ENCODE measurements at places on chromosomes 11 and 22.

GRCh38 chr11:60389279-60389910 is 6.9 kb upstream of the MS4A14 start:
- no peak for DNase-seq

DNA sequence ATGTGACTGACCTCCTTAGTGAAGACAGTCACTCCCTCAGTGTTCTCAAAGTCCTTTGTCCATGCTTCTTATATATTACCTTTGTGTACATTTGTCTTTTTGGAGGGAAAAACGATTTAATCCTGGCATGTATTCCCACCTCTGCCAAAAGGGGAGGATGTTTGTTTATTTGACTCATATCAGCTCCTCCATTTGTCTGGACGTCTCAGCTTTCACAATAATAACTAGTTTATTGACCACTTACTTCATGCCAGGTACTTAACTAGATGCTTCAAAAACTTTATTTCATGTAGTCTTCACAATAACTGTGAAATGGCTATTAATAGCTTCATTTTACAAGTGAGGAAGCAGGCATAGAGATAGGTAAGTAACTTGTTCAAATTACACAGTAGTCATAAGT is 5.3 kb downstream of the TBCEL start:
- DNase-seq = no peak

GRCh38 chr22:22666307-22667091 is 22.1 kb downstream of the GGTLC2 start:
- no peak for DNase-seq

GRCh38 chr22:37631448-37632173 is 7.9 kb upstream of the SH3BP1 start:
- no peak for DNase-seq

DNA sequence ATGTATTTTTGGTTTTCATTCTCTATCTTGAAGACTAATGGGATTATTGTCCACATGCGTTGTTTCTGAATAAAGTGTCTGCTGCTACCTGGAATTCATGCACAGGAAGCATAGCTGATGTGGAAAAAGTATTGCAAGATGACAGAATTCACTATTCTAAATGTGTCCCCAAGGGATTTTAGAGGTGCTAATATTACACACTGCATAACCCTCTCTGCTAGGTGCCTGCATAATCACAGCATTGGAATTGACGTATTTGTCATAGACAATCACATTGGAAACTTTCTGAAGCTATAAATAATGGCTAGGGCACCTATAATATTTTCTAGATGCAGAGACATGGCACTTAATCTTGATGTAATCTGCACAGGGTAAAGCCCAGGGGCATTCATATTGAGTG is 496.1 kb downstream of the JRKL start:
- no peak for DNase-seq

- no peak for DNase-seq
These were observed 87.1 kb upstream of the TMEM45B start for GRCh38 chr11:129728581-129728980.

DNA sequence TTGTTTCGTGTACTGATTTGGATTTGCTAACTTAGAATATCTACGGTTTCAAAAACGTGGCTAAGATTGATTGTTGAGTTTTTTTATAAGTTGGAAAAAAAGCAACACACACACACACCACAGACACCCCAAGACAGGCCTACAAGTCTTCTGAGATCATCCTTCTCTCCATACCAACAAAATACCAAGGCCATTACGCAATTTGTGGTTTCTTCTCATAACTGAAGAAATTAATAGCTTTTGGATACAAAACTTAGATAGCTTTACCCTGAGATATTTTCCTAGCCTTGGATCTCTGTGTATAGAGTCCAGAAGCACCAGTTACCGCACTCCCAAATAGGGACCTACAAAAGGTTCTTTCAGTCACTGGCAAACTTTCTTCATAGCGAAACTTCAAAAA is 113.6 kb downstream of the SIK3 start:
- no peak for DNase-seq

DNA sequence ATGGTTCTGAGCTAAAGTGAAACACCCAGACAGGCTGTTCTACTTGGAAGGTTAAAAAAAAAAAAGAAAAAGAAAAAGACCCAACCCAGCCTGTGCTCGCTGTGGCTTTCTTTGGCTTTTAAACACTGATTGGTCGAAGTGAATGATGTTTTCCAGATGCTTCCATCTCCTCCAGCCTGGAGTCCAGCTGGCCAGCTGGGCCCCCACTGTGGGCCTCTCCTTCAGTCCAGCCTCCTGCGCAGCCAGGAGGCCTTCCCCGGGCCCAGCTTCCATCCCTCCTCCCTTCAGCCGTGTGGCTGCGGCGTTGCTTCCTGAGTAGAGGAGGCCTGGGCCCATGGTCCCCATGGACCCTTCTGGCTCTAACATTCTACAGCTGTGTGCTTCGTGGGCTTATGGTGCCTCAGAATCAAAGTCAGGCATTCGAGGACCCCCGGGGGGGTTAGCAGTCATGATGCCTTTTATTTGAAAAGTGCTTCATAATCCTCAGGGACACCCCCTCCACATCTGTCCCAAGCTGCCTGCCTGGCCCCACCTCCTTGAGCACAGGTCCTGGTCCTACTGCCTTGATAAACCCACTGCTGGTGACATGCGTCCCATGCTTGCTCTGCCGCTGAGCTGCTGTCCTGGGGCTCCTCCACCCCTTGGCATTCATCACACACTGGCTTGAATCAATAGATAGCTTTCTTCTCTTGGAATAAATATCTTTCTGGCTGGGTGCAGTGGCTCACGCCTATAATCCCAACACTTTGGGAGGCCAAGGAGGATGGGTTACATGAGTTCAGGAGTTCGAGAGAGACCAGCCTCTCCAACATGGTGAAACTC is 42.2 kb upstream of the FBLN1 start:
- no peak for DNase-seq

- DNase-seq = no peak
These were observed 805 bp upstream of the QSER1 start for GRCh38 chr11:32891657-32892354.

DNA sequence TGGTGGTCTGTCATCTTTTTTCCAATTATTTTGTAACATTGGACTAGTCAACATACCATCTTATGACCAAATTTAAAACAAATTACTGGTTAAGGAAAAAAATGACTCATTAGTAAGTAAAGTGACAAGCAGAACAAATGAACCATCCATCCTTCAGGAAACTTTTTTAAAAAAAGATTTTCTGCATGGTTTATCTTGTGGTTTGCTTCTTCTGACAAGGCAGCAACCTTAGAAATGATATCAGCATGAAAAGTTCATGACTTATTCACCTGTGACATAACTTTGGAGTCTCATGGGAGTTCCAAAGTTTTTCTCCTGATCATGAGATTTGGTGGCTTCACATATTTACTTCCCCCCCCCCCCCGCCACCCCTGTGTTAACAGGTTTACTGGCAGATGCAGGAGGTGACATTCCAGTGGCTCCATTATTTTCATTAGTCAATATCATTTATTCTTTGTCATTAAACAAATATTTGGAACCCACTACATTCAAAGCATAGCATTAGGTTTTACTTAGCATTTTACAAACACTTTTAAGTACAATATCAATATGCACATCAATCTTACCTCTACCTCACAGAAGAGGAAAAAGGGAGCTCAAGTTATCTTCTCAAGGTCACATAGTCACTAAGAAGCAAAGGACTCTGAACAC is 40.7 kb downstream of the DCUN1D5 start:
- no peak for DNase-seq

- no peak for DNase-seq
These were observed 21.2 kb downstream of the DAGLA start for GRCh38 chr11:61701242-61701886.

DNA sequence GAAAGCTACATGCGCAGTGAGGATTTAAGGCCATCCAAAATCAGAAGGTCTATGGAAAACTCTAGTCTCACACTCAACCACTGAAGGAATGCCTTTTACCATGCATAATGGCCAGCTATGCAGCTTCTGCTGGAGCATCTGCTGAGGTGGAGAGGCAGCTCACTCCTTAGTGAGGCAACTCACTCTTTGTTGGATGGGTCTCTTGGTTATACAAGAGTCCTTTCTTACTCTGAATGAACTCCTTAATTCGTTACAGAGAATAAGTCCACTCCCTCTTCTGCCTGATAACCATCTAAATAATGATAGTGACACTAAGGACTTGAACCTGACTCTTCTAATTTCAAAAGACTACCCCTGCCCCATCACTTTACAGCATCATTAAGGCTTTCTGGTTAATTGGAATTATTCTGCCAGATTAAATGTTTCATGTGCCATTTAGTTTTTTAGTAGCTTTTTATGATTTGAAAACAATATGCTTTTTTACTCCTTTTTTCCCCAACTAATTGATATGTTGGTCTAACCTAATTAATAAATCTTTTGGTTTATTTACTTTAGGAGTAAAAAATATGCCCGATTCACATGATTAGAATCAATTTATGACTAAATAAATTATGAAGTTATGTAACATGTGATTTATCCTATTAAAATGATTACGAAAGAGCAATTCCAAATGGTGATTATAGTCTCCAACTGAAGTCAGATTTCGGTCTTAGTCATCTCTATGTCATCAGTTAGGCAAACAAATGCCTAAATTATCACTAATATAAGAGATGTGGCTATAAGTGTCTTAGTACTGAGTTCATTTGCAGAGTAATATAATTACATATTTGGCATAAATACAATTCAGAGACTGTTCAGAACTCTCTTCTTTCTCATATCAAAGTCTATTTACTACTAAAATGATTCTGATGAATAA is 286.7 kb upstream of the CCDC90B start:
- no peak for DNase-seq

- DNase-seq = no peak
These were observed 19.8 kb downstream of the PRMT3 start for GRCh38 chr11:20407344-20407743.

- no peak for DNase-seq
These were observed 9.4 kb downstream of the HIPK3 start for GRCh38 chr11:33266393-33267215.

DNA sequence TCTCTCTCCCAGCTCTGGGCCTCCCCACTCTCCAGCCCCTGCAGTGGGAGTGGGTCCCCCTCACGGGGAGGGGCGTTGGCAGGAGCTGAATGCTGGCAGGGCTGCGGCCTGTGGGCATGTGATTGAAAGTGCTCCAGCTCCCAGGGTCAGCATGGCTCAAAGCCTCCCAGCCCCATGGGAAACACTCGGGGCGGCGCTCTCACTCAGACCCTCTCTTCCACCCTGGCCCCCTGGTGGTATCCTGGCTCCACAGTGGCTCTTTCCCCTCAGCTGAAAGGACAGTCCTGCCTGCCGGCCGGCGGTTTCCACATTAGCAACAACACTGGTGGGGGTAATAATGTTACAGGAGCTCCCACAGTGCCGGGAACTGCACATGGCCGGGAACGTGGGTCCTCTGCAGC is 35.5 kb downstream of the POLR3H start:
- DNase-seq = no peak

DNA sequence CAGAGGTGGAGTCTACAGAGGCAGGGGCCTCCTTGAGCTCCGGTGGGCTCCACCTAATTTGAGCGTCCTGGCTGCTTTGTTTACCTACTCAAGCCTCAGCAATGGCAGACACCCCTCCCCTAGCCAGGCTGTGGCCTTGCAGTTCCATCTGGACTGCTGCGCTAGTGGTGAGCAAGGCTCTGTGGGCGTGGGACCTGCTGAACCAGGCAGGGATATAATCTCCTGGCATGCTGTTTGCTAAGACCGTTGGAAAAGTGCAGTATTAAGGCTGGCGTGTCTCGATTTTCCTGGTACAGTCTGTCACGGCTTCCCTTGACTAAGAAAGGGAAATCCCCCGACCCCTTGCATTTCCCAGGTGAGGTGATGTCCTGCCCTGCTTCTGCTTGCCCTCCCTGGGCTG is 77.7 kb downstream of the GDPD4 start:
- no peak for DNase-seq

GRCh38 chr11:135075740-135076139 is 663.7 kb upstream of the B3GAT1 start:
- no peak for DNase-seq

DNA sequence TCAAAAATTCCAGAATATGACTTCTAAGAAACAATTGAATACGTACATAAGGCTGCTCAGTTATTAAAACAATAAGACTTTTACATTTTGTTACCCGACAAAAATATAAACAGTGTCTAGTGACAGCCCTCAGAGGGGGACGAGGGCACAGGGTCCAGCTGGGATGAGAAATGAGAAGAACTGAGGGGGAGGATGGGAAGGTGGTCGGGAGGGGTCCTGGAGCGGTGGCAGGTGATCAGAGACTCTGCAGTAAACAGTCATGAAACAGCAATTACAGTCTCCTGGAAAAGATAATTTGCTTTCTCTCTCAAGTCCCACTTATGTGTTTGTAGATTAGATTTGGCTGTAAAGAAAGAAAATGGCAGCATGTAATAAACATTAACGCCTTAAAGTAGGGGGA is 56.0 kb downstream of the PACSIN2 start:
- no peak for DNase-seq

DNA sequence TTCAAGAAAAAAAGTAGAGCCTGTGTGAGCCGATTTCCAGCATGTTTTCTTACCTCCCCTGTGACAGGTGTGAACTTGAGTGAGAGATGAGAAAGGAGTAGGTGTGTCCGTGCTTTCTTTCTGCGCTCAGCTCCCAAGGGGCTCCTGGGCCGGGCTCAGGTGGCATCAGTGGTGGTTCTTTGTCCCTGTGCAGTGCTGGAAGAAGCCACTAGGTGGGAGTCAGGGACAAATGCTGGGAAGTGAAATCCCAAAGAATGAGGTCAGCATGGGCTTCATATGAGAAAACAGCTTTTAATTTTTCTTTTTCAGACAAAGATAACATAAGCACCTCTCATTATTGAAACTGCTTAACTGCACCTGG is 57.8 kb downstream of the PPFIBP2 start:
- no peak for DNase-seq

- DNase-seq = no peak
These were observed 51.7 kb downstream of the TTC17 start for GRCh38 chr11:43410394-43410793.

DNA sequence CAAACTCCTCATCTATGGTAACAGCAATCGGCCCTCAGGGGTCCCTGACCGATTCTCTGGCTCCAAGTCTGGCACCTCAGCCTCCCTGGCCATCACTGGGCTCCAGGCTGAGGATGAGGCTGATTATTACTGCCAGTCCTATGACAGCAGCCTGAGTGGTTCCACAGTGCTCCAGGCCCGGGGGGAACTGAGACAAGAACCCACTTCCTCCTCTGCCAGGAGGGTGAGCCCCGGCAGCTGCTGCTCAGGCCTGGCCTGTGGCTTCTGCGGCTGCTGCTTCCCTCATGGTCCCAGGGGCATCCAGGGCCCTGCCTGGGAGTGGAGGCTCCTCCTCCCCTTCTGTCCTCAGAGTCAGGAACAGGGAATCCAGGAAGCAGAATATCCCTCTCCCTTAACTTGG is 98.4 kb downstream of the ZNF280B start:
- no peak for DNase-seq

DNA sequence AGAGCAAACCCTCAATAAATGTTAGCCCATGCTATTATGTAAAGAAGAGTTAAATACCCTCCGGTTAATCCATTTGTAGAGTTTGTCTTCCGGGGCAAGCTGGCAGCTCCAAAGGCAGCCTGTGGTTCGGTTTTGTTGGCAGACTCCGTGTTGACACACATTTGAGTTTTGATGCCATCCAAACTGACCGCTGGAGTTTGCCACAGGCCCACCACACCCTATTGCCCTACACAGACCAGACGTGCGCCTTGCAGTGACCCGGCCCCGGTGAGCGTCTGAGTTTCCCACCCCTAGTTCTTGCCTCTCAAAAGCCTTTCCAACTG is 25.1 kb downstream of the ELFN2 start:
- DNase-seq = no peak

- no peak for DNase-seq
These were observed 1.3 kb upstream of the ISX start for GRCh38 chr22:35064664-35065063.

- DNase-seq = no peak
These were observed 1.7 kb downstream of the FGF3 start for GRCh38 chr11:69817265-69818230.

- DNase-seq = no peak
These were observed 235.4 kb upstream of the CCDC179 start for GRCh38 chr11:23095650-23096189.
